Myocyte (in vitro differentiated cells): ENCODE measurements at places on chromosomes 4 and X. TPM values are rescaled to one million over a fixed set of nuclear protein-coding genes. Genes with fewer than 3 reads are reported as not detected.

KCTD8 gene
- total RNA-seq, result not detected in 2 replicates

EVC gene
- 74.5 and 82.9 TPM in 2 replicates for total RNA-seq

DYNLT3 gene
- total RNA-seq, result 57.0 and 61.2 TPM in 2 replicates

PDLIM3 gene
- 2,950 and 5,295 TPM in 2 replicates for total RNA-seq

USP51 gene
- 0.64 and 0.83 TPM in 2 replicates for total RNA-seq

RPS6KA6 gene
- 3.6 and 7.7 TPM in 2 replicates for total RNA-seq

PNMA3 gene
- 0.19 TPM in 1 of 2 replicates, not detected in the other for total RNA-seq

ANOS1 gene
- total RNA-seq, result 0.08 TPM in 1 of 2 replicates, not detected in the other

NEXMIF gene
- under 0.01 TPM in 1 of 2 replicates, not detected in the other for total RNA-seq

FAM184B gene
- not detected in 2 replicates for total RNA-seq

CFI gene
- 1.4 and 1.5 TPM in 2 replicates for total RNA-seq

AKAP4 gene
- not detected in 2 replicates for total RNA-seq

SPON2 gene
- 0.47 and 3.7 TPM in 2 replicates for total RNA-seq

PQBP1 gene
- total RNA-seq, result 37.6 and 44.7 TPM in 2 replicates

SLIT2 gene
- total RNA-seq, result 3.1 and 3.4 TPM in 2 replicates

CTSO gene
- total RNA-seq, result 29.4 and 32.9 TPM in 2 replicates

CORIN gene
- total RNA-seq, result 1.5 and 1.6 TPM in 2 replicates

NR0B1 gene
- total RNA-seq, result 0.42 TPM in 1 of 2 replicates, not detected in the other

ESX1 gene
- not detected in 2 replicates for total RNA-seq

TEX11 gene
- not detected in 2 replicates for total RNA-seq

KANTR gene
- total RNA-seq, result 3.3 and 4.2 TPM in 2 replicates

FTHL17 gene
- not detected in 2 replicates for total RNA-seq

SLC6A14 gene
- total RNA-seq, result not detected in 2 replicates

CAPN6 gene
- total RNA-seq, result 0.70 and 0.73 TPM in 2 replicates

MAGEC3 gene
- total RNA-seq, result not detected in 2 replicates

EXOC1 gene
- 43.4 and 43.5 TPM in 2 replicates for total RNA-seq

CLDN2 gene
- not detected in 2 replicates for total RNA-seq

NAT8L gene
- total RNA-seq, result 8.2 and 8.9 TPM in 2 replicates

TMEM154 gene
- 0.10 and 0.24 TPM in 2 replicates for total RNA-seq

MAGEA12 gene
- total RNA-seq, result not detected in 2 replicates

UNC5C gene
- total RNA-seq, result 0.31 and 0.35 TPM in 2 replicates

ZCCHC12 gene
- not detected in 2 replicates for total RNA-seq

ZBTB49 gene
- total RNA-seq, result 2.2 and 8.7 TPM in 2 replicates

CLIC2 gene
- total RNA-seq, result 0.05 and 0.62 TPM in 2 replicates
